ENCODE measurements at places on chromosomes 11 and 22.

GRCh38 chr11:10693509-10694081 lies at the start of gene IRAG1:
Gene IRAG1, minus strand, starts transcription at chr11:10693755. Its CDS starts 153 bp downstream, at chr11:10693602.
- DNase-seq: no peak

DNA sequence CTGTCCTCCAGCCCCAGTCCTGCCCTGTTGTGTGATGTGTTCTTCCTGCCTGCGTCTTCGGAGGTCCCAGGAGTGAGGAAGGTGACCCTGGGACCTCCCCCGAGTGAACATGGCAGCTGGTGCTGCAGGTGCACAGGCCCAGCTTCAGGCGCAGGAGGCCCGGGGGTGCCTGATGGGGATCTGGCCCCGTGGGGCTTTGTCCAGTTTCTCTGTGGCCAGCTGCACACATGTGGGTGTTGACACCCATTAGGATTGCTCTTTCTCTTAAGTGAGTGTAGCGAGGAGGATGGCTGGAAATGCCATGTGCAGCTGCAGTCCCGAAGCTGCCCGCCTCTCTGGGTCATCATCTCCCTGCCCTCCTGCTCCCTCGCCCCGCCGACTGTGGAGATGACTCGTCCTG lies 1279.7 kb downstream of the BRD1 start:
- DNase-seq: no peak

DNA sequence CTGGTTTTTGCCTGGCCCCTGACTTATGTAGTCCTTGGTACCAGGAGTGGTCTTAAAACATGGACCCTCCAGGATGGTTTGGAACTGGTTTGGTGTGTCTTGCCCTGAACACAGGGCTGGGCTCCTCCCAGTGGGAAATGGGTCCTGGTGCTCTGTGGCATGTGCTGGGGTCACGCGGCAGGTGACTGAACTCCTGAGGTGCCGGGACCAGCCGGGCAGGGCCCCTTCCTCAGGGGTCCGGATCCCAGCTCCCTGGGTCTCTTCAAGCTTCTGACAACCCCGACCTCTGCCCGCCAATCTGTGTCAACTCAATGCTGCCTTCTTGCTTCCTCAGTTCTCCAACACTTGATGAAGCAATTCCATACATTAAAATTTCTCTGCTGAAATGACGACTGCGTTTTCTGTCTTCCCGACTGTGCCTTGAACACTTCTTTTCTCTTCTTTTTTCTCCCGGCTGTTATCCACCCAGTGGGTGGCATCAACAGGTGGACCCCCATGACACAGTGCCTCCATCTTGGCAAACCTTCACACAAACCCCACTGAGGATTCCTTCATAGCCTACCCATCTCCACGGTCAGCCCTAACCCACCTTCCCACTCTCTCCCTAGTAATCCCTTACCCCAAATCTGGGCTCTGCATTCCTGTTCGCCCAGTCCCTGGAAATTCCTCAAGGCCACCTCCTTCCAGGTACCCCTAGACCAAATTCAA lies 4.4 kb downstream of the IFT27 start:
- DNase-seq: no peak

GRCh38 chr11:33924341-33924740 lies 32.5 kb upstream of the LMO2 start:
- DNase-seq: no peak

DNA sequence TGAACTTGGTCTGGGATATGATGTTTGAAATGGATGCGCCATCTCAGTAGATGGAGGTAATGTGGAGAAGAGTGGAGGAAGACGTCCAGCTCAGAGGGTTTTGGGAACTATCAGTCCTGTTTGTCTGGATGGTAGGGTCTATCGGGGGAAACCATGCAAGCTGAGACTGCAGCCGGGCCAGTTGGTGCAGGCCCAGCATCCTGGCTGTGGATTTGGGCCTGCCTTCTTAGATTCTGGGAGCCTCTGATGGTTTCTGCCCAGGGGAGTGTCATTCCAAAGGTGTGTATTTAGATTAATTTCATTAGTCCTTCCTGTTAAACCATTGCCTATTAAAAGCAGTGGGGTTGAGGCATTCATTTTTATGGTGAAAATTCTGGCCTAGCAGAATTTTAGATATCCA lies 31.6 kb downstream of the BMAL1 start:
- no peak for DNase-seq

DNA sequence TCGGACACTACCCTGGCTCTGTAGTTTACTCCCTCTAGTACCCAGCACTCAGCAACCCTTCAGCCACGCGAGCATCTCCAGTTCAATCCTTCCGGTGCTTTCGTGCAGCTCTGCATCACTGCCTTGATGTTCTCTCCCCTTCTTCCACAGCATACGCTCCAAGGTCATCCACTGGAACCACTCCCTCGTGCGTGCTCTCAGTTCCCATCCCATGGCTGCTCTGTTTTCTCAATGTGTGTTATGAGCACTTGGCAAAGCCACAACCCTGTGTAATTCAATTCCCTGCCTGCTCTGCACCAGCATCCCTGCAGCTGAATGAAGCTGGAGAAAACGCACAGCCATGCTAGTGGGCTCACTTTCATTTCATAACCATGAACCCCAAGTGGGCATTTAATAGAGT lies 38.5 kb upstream of the NFRKB start:
- no peak for DNase-seq

DNA sequence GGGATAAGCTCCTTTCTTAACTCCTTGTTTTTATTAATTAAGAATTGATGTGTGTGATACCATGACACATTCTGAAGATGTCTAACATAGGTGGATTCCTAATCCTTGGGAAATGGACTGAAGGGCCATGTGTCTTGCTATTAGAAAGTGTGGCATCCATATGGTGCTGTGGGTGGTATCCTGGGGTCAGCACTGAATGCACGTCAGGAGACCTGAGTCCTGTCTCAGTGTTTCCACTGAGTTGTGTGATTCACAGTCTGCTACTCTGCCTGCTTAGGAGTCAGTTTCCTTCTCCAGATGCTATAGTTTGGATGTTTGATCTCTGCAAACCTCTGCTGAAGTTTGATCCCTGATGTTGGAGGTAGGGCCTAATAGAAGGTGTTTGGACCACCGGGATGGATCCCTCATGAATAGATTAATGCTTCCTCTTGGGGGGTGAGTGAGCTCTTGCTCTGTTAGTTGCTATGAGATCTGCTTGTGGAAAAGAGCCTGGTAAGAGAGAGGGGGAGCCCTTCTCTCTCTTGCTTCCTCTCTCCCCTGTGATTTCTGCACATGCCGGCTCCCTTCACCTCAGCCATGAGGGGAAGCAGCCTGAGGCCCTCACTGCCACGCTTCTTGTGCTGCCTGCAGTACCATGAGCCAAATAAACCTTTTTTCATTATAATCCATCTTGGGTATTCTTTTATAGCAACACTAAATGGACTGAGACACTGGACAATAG lies 666.5 kb downstream of the NTM start:
- no peak for DNase-seq

DNA sequence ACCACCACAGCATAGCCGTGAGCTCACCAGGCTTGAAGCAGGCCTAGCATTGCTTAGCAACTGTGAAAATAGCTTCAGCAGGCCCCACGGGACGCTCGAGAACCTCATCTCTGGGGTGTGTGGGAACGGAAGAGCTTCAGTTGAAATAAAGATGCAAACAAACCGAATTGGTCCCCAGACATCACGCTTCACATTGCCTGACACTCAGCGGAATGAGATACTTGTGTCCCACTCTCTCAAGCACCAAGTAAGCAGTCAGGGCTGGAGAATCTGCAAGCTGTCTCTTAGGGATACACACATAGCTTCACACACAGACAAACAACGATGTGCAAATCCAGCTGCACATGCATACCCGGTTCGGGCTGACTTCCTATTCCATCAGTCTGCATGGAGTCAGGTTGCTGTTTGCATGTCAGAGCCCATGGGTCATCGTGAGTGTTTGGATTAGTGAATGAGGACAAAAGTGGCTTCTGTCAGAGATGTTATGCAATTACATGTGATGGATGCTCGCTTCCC lies 205.7 kb downstream of the SNX19 start:
- no peak for DNase-seq

DNA sequence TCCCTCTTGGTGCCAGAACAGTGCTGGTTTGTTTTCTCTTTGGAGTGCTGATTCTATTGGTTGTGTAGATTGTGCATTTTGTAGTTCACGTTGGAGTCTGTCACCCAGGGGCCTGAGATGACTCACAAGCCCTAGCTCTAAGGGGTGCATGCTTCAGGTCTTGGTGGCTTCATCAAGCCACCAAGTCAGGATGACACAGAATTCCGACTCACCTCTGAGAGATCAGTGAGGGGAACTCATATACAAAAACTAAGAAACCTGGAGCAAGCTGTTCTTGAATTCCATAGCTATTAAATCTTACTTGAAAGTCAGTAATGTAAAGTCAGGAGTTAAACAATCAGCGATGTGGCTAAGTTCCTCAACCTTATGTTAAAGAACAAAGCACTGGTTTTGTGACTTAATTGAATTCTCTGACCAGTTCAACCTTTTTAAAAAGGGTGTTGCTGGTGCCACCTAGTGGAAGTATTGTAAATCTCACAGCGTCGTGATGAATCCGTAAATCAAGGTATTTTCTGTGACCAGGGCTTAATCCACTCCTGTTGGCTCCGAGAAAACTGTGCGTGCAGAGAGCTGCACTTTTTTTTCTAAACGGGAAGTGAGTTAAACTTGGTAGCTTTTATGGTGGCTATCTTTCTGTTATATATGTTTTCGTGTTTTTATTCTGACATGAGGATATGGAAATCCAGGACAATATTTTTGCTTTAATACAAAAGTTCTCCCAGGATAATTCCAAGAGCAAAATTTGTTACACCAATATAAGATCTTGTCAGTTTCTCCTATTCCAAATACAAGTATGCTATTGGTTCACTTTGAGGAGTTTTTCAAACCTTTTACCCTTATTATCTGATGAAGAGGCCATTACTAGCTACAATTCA lies 14.6 kb downstream of the MMP13 start:
- peak; percentile 6 for DNase-seq

DNA sequence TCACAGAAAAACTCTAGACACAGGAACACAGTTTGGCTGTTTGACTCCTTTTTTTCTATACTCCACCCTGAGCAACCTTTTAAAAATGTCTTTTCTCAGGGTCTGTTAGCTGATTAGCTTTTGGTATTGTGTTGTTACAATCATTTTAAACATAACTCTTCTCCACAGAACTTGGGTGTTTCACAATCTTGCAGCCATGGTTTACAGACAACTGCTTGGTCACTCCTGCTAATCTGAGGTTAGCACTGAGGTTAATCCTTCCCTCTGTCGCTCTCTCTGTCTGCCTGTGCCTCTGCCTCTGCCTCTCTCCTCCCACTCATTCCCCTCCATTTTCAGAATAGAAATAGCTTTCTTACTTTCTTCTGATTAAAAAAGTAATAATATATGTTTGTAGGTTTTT lies 62.4 kb upstream of the ZBED5 start:
- no peak for DNase-seq

Data from stimulated activated CD4-positive, alpha-beta T cell treated with anti-CD3 and anti-CD28 coated beads, Interleukin-1b, Interleukin-23, amount 100 ng/mL, for 24 hours (primary cell).